ENCODE measurements at places on chromosomes 13 and 19. TPM values are rescaled to one million over a fixed set of nuclear protein-coding genes. Genes with fewer than 3 reads are reported as not detected.

Gene WDR87
- total RNA-seq = not detected

Gene ZNF429
- 20.5 TPM for total RNA-seq

Gene ZNF568
- 8.7 TPM for total RNA-seq

Gene KLK7
- total RNA-seq = 4.6 TPM

DNA sequence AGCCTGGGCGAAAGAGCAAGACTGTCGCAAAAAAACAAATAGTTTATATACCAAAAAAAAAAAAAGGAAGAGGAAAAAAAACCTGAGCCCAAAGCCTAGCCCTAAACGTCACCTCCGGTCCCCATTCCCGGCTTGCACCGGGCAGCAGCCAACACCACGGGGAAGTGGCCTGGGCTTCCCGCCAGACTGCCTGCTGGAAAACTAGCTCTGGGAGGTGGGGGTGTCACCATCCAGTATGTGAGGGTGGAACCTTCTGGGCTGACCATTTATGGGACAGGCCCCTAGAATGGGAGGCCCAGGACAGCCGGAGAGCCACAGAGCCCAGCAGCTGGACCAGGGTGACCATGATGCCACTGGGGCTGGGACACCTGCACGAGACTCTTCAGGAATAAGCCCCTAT lies 37.3 kb downstream of the IL12RB1 start:
- peak; percentile 55 for DNase-seq

Measured in tibial nerve (tissue), 4 donors.